Upper lobe of left lung (tissue), 6 donors: ENCODE measurements at places on chromosomes 13 and 19.

DNA sequence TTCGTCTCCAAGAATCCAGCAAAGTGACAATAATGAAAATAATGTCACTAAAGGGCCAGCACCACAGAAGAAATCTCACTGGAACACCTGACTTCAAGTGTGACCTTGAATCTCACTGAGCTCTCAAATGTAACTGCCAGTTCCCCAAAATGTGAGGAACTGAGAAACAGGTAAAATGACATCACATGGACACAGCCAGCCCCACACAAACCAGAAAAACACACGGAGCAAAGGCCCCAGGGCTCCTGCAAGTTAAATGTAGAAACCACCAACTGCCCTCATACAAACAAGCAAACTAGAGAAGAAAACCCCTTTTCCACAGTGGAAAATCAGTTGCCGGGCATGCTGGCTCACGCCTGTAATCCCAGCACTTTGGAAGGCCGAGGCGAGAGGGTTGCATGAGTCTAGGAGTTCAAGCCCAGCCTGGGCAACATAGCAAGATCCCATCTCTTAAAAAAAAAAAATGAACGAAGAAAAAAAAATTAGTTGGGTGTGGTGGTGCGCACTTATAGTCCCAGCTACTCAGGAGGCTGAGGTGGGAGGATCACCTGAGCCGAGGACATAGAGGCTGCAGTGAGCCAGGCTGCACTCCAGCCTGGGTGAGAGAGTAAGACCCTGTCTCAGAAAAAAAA is 8.7 kb upstream of the KANK2 start:
- no peak for DNase-seq

GRCh38 chr13:50485979-50486935 is 357.2 kb downstream of the DLEU7 start:
- DNase-seq: no peak

DNA sequence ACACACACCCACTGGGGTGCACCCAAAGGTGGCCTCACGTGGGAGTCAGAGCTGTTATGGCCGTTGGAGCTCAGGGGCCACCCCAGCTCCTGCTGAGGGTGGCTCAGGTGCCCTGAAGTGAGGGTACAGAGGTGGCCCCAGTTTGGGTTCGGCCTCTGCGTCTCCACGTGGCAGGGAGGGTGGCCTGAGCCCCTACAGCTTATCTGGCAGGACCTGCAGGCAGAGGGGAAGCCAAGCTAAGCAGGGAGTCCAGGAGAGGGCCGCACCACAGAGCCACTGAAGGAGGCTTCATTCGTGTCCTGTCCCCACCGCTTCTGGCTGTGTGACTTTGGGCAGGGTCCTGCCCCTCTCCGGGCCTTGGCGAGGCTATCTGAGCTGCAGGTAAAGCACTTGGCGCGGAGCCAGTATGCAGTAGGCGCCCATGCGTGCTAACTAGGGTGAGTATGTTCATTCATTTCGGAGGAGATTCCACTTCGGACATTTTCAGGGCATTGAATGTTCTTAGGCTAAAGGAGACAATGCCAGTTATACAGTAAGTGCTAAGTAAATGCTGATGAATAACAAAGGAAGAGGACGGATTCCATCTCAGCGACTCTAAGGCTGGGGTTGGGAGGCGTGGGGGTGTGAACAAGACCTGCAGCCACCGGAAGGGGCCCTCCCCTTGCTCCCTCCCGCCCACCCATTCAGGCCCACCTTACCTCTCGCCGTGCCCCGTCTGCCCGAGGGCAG is 4.9 kb downstream of the REX1BD start:
- DNase-seq: no peak

GRCh38 chr13:22080832-22081231 is 410.0 kb downstream of the FGF9 start:
- no peak for DNase-seq

DNA sequence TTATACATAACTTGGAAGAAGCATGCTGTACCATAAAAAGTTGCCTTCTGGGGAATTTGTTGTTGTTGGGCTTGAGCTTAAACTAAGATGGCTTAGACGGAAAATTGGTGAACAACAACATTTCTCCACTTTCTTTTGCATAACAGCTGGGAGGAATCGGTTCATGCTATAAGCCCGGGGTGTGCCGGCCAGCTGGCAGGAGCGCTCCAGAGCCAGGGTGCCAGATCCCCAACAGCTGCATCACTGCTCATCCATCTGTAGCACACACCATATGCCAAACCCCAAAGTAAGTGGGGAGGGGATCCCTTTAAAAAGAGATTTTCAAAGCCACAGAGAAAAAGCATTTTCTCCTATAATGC is 419.5 kb upstream of the ARGLU1 start:
- peak; percentile 81 for DNase-seq

GRCh38 chr13:114068656-114069318 is 63.6 kb downstream of the RASA3 start:
- DNase-seq: peak; percentile 85

GRCh38 chr13:109256866-109257760 is 529.3 kb downstream of the IRS2 start:
- no peak for DNase-seq

DNA sequence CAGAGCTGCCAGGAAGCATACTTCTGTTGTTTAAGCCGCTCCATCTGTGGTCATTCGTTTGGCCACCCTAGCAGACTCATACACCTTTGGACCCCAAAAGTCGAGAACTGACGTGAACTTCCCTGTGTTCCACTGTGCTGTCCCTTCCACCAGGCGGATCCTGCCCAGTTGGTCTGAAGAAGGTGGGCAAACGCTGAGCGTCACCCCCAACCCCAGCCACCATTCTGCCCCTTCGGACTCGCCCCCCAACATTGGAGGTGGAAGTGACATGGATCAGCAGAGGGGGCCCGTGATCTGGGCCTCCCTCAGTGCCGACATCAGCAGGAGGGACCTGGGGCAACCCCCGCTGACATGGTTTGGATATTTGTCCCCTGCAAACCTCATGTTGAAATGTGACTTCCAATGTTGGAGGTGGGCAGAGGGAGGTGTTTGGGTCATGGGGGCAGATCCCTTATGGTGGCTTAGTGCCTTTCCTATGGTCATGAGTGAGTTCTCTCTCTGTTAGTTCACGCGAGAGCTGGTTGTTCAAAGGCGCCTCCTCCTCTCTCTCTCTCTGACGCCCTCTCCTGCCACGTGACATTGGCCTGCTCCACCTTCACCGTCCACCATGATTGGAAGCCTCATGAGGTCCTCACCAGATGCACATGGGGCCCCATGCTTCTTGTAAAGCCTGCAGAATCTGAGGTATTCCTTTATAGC is 93.6 kb upstream of the ZNF507 start:
- DNase-seq: peak; percentile 24

DNA sequence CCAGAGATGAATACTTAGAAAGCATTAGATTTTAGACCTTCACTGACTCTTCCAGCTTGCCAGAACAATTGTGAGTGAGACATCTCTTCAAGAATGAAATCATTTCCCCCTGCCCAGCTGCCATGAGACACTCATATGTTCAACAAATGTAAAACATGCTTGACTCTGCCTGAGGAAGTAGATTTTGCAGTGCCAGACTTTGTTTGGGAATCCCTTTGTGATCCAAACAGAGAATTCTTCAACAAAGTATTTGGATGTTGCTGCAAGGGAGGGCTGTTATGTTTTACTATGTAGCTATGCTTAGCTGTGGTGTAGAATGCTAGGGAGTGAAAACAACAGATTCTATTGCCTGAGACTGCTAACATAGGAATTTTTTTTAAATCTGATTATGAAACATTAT is 416.4 kb downstream of the DCT start:
- DNase-seq: no peak

- DNase-seq: peak; percentile 81
Observed at GRCh38 chr13:36345438-36346221, 564 bp downstream of the SPART start.

DNA sequence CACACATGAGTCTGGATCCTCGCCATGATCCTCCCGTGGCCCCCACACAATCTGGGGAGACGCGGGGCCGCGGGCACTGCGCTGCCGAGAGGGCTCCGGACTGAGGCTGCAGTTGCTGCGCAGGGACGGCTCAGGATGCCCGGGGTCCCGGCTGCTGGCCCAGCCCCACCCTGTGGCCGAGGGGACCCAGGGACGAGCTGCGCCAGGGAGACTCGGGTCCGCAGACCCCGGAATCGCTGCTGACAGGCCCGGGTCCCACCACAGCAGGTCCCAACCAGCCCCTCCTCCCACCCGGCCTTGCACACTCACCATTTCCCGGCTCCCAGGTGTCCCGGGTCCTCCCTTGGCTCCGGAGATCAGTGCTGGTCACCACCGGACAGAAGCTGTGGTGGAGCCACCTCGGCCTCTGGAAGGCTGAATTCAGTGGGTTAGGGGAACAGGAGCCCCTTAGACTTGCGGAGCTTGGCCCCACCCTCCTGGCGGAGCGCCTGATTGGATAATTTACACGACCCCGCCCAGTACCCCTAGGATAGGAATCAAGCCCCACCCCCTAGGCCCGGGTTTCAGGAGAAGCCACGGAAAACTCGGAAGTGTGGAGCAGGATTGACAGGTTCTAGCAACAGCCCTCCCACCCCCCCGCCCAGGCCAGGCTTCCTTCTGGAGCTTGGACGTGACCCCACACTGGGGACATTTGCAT is 57.4 kb downstream of the ZNF44 start:
- no peak for DNase-seq

GRCh38 chr13:112968380-112968909 is 569 bp upstream of the MCF2L start:
- peak; percentile 64 for DNase-seq

DNA sequence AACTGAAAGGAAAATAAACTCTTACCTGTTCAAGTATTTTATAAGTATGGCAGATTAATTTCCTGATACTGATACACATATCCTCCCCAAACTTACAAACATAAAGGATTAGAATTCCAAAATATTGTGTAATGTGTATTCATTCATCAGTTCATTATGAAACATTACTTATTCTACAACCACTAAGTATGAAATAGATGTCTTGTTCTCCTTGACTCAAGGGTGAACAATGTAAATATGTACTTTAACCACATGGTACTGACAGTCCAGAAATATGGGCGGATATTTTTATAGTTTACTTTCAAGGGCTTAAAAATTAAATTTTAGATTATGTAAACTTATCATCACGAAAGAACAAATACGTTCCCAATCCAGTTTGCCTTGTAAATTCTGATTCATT is 334.0 kb downstream of the LIG4 start:
- no peak for DNase-seq

DNA sequence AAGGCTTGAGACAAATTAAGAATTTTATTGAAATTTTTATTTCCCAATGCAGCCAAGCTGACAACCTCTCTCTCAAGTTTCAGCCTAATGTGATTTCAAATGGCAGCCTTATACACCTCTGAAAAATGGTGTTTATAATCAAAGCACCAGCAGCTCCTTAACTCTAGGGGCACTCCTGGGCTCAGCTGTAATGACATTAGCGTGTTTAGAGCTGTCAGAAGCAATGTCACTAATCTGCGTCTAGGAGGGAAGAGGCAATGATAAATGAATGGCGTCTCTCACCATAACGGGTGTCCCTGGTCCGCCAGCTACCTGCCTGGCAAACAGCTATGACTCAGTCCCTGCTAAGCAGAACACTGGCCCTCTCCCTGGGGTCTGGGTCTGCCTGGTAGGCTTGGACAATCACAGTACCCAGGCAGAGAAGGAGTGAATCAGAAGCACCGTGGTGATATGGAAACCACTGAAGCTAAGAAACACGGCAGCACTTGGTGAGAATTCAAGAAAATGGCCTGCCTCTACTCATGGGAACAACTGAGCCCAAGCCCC is 131.8 kb upstream of the VSTM2B start:
- DNase-seq: no peak

- DNase-seq: peak; percentile 82
Observed at GRCh38 chr13:113837560-113838355, 26.1 kb downstream of the GAS6 start.

DNA sequence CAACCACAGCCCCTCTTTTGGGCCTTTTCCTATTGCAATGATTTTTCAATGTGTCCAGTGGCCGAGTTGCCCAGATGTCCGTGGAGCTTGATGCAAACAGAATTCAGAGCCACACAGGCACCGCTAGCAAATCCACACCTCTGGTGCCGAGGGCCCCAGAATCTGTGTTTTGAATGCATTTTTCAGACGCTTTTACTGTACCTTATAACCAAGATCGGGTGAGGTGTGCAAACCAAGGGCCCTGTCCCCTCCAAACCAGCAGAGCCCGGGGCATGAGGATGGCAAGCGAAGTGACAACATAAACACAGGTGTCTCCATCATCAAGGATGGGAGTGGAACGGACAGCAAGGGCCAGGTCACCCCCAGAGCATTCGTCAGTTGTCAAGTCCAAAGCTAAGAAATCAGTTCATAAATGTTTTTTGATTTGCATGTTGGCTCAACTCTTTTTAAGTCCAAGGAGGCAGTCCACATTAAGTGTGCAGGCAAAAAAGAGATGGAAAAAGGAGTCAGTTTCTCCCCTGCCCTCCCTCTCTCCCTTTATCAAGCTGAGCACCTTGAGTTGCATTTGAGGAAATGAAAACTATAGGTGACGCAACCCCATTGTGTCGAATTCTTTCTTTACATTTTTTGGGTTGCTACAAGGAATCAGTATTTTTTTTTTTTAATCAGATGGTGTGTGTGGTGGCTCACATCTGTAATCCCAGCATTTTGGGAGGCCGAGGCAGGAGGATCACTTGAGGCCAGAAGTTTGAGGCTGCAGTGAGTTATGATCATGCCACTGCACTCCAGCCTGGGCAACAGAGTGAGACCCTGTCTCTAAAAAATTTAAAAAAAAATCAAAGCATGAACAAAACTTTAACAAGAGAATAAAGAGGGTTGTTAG is 2.9 kb downstream of the CCDC8 start:
- DNase-seq: no peak

DNA sequence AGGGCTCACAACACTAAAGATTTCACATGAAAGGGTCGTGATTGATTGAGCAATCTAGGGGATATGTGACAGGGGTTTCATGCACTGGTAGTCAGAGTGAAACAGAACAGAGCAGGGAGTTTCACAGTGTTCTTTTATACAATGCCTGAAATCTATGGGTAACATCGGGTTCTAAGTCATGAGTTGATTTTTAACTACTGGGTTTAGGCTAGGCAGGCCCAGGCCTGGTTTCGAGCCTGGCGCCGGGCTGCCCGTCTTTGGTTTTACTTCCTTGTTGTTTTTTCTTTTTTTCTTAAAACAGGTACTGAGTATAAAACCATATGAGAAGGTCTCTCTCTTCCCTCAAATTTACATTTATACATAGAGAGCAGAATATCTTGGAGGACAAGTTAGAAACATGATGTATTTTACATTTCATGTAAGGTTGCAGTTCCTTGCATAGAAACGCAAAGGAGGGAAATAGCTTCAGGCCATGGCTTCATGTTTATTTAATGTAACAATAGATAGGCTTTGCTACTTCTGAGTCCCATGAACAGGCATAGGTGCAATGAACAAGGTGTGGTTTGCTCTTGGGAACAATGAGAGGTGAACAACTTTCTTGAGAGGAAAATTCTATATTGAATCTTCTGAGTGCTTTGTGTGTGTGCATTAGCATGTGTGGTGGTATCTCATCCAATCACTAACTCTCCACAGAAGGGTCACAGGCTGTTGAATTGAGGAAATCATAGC is 128.9 kb upstream of the RXFP2 start:
- no peak for DNase-seq

- DNase-seq: no peak
Observed at GRCh38 chr13:35208587-35208986, 266.5 kb downstream of the NBEA start.

- DNase-seq: no peak
Observed at GRCh38 chr13:32889986-32890565, 126.1 kb upstream of the KL start.
